Forelimb muscle (tissue), 1 donor: ENCODE measurements at places on chromosomes 13 and 19.
A peak's percentile ranks its signal among the peaks of the same experiment; 100 is the strongest.

DNA sequence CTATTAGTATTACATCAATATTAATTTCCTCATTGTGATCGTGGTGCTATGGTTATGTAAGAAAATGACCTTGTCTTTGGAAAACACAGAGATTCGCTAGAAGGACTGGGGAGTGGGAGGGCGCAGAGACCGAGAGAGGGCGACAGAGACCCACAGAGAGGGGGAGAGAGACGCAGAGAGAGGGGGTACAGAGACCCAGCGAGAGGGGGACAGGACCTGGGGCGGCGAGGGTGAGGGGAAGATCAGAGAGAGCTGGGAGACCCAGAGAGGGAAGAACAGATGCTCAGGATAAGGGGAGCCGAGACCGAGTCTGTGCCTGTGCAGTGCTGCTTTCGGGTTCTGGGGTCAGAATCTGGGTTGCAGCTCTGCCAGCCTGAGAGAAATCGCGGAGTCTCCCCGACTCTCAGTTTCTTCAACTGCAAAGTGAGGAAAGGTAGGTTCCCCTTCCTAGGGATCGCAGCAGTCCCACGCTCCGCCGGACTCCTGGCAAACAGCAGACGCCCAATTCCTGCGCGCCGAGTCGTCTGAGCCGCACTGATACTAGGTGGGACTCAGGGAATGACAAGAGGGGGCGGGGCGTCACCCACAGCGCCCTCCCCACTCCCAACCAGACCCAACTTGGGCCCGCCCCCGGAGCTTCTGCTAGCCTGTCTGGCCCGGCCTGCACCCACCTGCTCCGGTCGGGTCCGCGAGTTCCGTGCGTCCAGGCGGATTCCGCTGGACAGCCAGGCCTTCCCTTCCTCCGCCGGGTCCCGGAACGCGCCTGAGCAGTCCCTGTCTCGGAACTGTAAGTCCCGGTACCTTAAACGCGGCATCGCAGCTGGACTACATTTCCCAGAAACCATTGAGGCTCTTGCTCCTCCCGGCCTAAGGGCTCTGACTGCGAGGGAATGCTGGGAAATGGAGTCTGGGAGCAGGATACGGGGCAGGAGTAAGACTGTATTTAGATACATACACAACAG is 15.3 kb downstream of the IZUMO2 start:
- DNase-seq, result peak; percentile 67

GRCh38 chr19:33630880-33631608 is 9.3 kb downstream of the CHST8 start:
- no peak for DNase-seq

- DNase-seq, result no peak
These were observed 300.1 kb downstream of the COG6 start for GRCh38 chr13:39955560-39955959.

DNA sequence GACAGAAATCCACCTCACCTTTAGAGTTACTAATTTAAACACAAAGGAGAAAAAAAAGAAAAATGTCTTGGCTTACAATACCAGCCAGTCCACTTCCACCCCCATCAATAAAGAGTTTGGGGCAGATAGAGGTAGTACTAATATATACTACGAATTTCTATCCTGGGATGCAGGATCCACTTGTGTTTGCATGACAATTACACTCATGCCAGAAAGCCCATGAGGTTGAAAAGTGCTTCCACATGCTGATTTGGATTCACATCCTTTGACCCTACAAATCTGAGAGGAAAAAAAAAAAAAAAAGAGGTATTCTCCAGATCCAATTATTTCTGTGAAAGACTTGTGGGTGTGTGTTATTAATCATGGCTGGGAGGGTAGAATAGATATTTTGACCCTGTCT is 335.2 kb downstream of the SLITRK1 start:
- DNase-seq, result no peak

- DNase-seq, result no peak
These were observed 533 bp downstream of the LRCH1 start for GRCh38 chr13:46553521-46553885.

- no peak for DNase-seq
These were observed 5.8 kb downstream of the LIM2 start for GRCh38 chr19:51382004-51382403.

GRCh38 chr13:87295636-87296035 is 375.5 kb upstream of the SLITRK5 start:
- no peak for DNase-seq

GRCh38 chr19:16463991-16464575 is 7.7 kb downstream of the EPS15L1 start:
- no peak for DNase-seq

- DNase-seq, result no peak
These were observed 13.8 kb upstream of the SLITRK1 start for GRCh38 chr13:83895994-83896580.

- peak; percentile 95 for DNase-seq
These were observed at the start of gene POSTN for GRCh38 chr13:37598597-37598996. POSTN (minus strand) TSS chr13:37598768; CDS start chr13:37598726, 42 bp downstream.

DNA sequence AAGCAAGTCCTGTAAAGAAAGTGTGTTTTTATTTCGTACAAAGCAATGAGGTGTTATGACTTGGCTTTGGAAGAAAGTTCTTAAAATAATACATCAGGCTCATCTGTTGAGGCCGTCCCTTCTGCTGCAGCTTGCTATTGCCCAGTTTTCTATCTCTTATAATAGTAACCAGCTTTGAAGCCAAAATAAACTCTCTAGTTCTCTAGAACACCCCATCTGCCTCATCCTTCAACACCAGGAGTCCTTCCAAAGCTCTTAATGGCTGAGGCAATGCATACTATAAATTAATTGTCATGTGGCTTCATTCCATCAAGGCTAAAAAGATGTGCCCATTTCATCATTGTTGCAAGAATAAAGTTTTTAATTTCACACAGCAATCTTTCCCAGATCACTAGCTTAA is 49.4 kb upstream of the IPO5 start:
- DNase-seq, result no peak

DNA sequence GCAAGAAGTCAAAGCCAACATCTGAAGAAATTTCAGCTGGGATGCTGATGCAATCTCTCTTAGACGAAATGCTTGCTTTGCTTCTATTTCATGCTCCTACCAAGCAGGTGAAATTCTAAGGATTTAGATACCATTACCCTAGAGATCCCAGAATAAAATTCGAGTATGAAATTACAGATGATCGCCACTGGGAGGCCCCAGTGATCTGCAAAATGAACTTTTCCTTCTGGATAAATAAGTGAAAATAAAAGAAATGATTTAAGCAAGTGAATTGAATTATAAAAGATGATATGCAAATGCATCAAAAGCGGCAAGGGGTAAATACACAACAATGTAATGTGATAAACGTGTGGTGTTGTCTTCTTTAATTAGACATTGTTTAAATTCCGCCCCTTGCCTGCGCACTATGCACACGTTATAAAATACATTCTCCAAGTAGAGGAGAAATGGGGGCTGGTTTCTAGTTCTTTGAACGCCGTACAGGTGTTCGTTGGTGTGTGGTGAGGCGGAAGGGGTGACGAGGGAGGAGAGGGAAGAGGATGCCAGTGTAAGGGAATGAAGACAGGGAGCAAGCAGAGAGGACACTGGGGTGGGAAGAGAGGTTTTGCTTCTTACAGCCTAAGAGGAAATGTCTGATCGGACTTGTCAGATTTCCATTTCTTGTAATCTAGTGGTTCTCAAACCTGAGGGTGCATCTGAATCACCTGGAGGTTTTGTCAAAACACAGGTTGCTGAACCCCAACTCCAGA is 58.0 kb downstream of the ERCC5 start:
- DNase-seq, result no peak

DNA sequence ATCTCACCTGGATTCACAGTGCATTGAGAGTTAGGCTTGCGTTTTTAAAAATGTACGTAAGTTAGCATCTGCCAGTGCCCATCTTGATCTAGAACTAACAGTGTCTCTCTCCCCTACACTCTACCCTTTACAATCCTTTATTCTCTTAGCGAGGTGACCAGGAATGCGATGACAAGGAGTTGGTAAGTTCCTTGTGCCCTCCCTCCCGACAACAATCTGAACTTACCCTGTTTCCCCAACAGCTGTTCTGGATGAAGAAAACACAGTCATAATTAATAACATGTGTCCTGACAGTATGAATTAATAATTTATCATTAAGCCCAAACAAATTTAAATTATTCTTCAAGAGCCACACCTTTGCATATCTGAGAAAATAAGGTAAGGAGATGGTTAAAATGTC is 6.3 kb downstream of the TSHZ3 start:
- no peak for DNase-seq

GRCh38 chr13:72255908-72256307 is 388.9 kb upstream of the DACH1 start:
- DNase-seq, result no peak

DNA sequence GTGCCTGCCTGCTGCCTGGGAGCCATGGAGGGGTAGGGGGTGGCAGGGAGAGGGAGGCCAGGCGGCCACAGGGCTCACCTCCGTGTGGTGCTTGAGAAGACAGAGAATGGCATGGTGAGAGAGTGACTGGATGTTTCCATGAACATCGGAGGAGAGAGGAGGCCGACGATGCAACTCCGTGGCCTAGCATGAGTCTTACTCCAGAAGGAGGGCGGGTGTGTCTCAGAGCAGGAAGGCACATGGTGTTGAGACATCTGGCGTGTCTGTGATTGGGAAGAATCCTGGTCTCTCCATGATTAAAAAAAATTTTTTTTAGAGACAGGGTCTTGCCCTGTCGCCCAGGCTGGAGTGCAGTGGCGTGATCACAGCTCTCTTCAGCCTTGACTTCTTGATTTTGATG is 5.1 kb downstream of the IRGC start:
- DNase-seq, result no peak

- no peak for DNase-seq
These were observed 1.3 kb upstream of the PTBP1 start for GRCh38 chr19:795691-796581.

DNA sequence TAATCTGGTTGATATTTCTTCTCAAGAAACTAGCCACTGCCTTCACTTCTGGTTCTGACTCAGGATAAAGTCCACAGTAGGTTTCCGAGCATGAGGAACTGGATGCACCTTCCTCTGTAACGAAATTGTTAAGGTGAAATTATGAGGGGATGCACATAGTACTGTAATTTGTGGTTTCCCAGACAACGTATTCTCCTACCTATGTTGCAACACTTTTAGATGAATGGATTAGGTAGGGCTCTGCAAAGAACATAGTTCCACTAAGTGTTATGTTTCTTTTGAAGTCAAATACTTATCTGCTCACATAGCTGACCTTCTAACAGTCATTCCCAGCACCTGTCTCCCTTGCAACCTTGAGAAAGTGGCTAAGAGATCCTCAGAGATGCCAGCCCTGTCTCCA is 5.7 kb upstream of the ZC3H13 start:
- no peak for DNase-seq
